ENCODE measurements at places on chromosomes 4 and X. TPM values are rescaled to one million over a fixed set of nuclear protein-coding genes. Genes with fewer than 3 reads are reported as not detected.

DNA sequence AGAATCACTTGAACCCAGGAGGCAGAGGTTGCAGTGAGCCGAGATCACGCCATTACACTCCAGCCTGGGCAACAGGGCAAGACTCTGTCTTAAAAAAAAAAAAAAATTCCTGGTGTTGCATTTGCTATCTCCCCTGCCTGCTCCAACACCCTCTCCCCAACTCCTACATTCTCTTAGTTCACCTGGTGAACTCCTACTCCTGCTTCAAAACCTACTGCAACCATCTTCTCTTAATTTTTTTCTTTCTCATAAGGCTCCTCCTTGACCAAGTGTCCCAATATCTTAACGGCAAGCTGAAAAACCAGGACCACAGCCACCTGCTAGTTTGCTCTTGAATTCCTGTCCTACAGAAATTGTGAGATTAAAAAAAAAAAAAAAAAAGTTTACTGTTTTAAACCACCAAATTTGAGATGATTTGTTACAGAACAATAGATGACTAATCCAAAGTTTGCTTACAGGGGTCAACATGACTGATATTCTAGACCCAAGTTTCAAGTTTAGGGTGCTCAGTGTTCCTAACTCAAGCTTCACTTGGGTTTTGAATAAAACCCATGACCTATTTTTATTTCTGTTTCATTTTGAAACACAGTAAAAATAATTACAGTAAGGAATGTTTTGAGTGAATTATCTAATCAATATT, 13.1 kb upstream of the ANXA5 start:
- no peak for DNase-seq
- no peaks in the 10 kb centered on the region for H3K36me3 ChIP-seq
- no peaks in the 10 kb centered on the region for H3K27me3 ChIP-seq
- no peak overlapping the region for H3K4me3 ChIP-seq
- H3K27ac ChIP-seq, result no peak overlapping the region

Gene GPC3
- 11.3 TPM for total RNA-seq

Gene MPP1
- total RNA-seq, result 16.2 TPM

DNA sequence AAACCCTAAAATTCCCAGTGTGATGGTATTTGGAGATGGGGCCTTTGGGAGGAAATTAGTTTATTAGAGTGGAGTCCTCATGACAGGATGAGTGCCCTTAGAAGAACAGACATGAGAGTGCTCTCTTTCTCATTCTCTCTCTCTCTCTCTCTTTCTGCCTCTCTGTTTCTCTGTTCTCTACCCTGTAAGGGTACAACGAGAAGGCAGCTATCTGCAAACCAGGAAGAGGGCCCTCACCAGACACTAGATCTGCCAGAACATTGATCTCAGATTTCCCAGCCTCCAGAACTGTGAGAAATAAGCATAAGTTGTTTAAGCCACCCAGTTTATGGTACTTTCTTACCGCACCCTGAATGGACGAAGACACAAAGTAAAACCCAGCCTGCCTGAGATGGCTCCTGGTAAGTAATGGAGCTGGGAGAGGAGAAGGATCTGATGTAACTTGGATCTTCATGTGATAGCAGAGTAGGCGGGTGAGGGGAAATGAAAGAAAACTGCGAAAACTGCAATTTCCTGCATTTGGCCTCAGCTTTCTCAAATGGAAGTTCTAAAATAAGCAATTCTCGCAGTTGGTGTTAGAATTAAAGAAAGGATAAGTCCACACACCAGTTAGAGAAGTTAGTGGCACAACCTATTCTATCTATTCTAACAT, 8.7 kb upstream of the CDS1 start:
- no peak overlapping the region for H3K4me3 ChIP-seq
- DNase-seq, result no peak
- H3K36me3 ChIP-seq, result no peaks in the 10 kb centered on the region
- H3K27me3 ChIP-seq, result no peaks in the 10 kb centered on the region
- H3K27ac ChIP-seq, result no peak overlapping the region

Gene FGFBP2
- 0.71 TPM for total RNA-seq

Gene FAM120C
- 14.8 TPM for total RNA-seq

- no peaks in the 10 kb centered on the region for H3K27me3 ChIP-seq
- no peak for DNase-seq
Observed at GRCh38 chr4:72410158-72410557, 158.9 kb downstream of the ADAMTS3 start.

Gene NKX6-1
- 0.07 TPM for total RNA-seq

DNA sequence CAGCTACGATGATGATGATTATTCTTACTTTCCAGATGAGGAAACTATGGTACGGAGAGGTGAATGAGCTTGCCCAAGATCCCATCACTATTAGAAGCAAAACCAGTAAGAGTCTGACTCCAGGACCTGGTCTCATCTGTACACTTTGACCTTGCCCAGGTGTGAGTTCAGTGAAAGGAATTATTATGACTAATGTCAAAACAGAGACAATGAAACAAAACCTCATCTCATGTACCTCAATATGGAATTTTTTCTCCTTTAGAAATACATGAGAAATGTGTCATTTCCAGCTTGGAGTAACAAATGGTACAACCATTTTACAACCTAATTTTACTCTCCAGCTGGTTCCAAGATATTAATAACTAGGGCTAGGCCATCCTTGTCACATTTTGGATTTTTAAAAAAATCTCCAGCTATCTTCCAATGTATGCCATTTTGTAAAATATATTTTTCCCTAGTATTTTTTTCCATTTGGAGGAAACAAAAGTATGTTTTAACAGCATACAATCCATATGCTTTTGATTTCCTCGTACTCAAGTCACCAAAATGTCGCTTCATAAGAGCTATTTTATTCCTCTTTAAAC, 213.8 kb downstream of the PTTG2 start:
- DNase-seq, result no peak
- H3K27me3 ChIP-seq, result no peaks in the 10 kb centered on the region
- H3K36me3 ChIP-seq, result no peaks in the 10 kb centered on the region
- H3K4me3 ChIP-seq, result no peak overlapping the region
- H3K4me1 ChIP-seq, result peaks cover 4% of the 10 kb centered on the region

Gene MAGEC1
- not detected for total RNA-seq

GRCh38 chr4:79182209-79182608, 143.7 kb downstream of the NAA11 start:
- no peaks in the 10 kb centered on the region for H3K27me3 ChIP-seq
- no peak overlapping the region for H3K27ac ChIP-seq
- no peak overlapping the region for H3K4me3 ChIP-seq
- no peaks in the 10 kb centered on the region for H3K4me1 ChIP-seq
- no peak for DNase-seq
- H3K36me3 ChIP-seq, result no peaks in the 10 kb centered on the region

Gene XPNPEP2
- total RNA-seq, result 1.4 TPM

Gene NPY2R
- total RNA-seq, result 0.34 TPM

Gene ASB11
- total RNA-seq, result not detected

GRCh38 chr4:160180211-160180610, 1077.3 kb downstream of the RAPGEF2 start:
- no peaks in the 10 kb centered on the region for H3K36me3 ChIP-seq
- no peak for DNase-seq
- H3K27ac ChIP-seq, result no peak overlapping the region
- no peaks in the 10 kb centered on the region for H3K27me3 ChIP-seq

Gene NDP
- total RNA-seq, result 17.4 TPM

GRCh38 chr4:187937557-187937956, 58.0 kb upstream of the ZFP42 start:
- no peak overlapping the region for H3K4me3 ChIP-seq
- H3K36me3 ChIP-seq, result no peaks in the 10 kb centered on the region
- DNase-seq, result no peak
- no peak overlapping the region for H3K27ac ChIP-seq

Gene PHOX2B
- not detected for total RNA-seq

Gene OTUD6A
- not detected for total RNA-seq

- H3K27me3 ChIP-seq, result no peaks in the 10 kb centered on the region
- no peak overlapping the region for H3K27ac ChIP-seq
- no peak for DNase-seq
- H3K4me1 ChIP-seq, result no peaks in the 10 kb centered on the region
- H3K4me3 ChIP-seq, result no peak overlapping the region
- H3K36me3 ChIP-seq, result no peaks in the 10 kb centered on the region
Observed at GRCh38 chrX:31006027-31006426, 65.8 kb downstream of the FTHL17 start.

- no peak overlapping the region for H3K4me3 ChIP-seq
- H3K27ac ChIP-seq, result no peak overlapping the region
- H3K36me3 ChIP-seq, result no peaks in the 10 kb centered on the region
- no peaks in the 10 kb centered on the region for H3K27me3 ChIP-seq
- no peak for DNase-seq
Observed at GRCh38 chr4:169417629-169418282, 147.0 kb upstream of the SH3RF1 start.

Gene HEPH
- 25.2 TPM for total RNA-seq

DNA sequence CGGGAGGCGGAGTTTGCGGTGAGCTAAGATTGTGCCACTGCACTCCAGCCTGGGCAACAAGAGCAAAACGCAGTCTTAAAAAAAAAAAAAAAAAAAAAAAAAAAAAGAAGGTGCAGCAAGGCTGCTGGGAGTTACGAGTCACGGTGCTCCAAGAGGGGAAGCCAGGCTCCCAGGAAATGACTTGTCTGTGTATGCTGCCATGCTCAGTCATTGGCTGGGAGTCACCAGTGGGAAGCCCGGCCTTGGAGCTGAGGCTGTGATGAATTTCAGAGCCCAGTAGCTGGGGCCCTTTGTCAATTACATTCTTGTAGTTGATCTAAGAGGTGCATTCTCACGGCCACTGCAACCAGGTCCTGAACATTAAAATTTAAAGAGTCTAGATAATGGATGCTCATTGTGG, 1105.1 kb upstream of the TENM3 start:
- no peaks in the 10 kb centered on the region for H3K4me1 ChIP-seq
- no peaks in the 10 kb centered on the region for H3K27me3 ChIP-seq
- no peaks in the 10 kb centered on the region for H3K36me3 ChIP-seq
- H3K27ac ChIP-seq, result no peak overlapping the region

DNA sequence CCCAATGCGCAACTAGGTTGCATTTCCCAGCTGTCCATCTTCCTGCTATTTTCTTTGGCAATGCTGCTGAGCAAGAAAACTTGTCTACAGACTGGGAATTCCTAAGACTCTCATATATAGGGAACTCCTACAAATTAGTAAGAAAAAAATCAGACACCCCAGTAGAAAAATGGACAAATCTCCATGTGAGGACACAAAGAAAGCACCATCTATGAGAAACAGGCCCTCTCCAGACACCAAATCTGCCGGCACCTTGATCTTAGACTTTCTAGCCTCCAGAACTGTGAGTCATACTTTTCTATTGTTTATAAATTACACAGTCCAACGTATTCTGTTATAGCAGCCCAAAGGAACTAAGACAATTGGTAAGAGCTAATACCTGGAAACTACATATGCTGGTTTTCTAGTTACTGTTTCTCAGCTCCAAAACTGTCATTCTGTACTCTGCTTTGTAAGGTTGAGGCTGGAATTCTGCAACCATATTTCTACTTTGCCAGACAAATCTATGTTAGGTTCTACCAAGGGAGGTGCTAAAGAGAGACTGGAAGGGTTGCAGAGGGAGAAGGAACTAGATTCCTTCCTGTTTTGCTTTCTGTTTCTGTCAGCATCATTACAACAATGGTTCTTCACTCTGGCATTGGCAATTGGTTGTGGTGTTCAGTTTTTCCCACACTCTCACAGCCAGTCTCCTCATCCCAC, 35.7 kb upstream of the FAM241A start:
- H3K27ac ChIP-seq, result no peak overlapping the region
- no peaks in the 10 kb centered on the region for H3K27me3 ChIP-seq
- H3K4me3 ChIP-seq, result no peak overlapping the region
- no peak for DNase-seq

GRCh38 chr4:142091691-142092182, 455.4 kb downstream of the IL15 start:
- H3K27ac ChIP-seq, result peak overlapping the region; percentile 11
- no peak overlapping the region for H3K4me3 ChIP-seq

- no peak overlapping the region for H3K27ac ChIP-seq
- H3K4me1 ChIP-seq, result no peaks in the 10 kb centered on the region
- H3K4me3 ChIP-seq, result no peak overlapping the region
- no peak for DNase-seq
Observed at GRCh38 chr4:153398713-153399112, 54.2 kb downstream of the MND1 start.

- H3K4me3 ChIP-seq, result no peak overlapping the region
- H3K36me3 ChIP-seq, result no peaks in the 10 kb centered on the region
- H3K27me3 ChIP-seq, result no peaks in the 10 kb centered on the region
- H3K4me1 ChIP-seq, result no peaks in the 10 kb centered on the region
Observed at GRCh38 chr4:159926871-159927270, 824.0 kb downstream of the RAPGEF2 start.

DNA sequence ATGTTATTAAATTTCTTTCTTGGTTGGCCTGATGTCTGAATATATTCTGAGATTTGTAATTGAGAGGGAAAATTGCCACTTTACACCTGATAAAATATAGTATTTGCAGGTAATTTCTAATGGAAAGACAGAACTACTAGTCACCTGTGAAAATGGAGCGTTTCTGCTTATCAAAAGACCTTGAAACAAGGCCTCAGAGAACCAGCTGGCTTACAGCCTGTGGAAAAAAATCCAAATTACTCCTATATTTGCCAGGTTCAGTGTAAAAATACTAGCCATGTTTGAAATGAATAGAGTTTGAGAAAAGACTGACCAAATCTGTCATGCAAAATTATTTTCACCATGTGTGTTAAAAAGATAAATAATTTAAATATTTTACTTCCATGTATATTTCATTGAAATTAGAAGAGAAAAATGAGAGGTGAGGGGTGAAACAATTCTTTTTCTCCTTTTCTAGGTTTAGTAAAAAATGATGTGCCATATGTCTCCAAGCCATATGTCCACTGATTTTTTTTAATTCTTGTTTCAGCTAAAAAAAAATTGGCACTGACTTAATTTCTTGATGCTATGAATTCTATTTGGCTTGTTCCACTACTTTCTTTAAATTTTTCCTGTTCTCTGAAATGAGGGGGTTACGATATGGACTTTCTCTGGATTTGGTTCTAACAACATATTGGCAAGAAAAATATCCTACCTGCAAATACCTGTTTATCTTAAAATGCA, 464.9 kb downstream of the GRXCR1 start:
- H3K4me1 ChIP-seq, result no peaks in the 10 kb centered on the region
- no peak overlapping the region for H3K4me3 ChIP-seq
- H3K27me3 ChIP-seq, result no peaks in the 10 kb centered on the region
- no peak overlapping the region for H3K27ac ChIP-seq

DNA sequence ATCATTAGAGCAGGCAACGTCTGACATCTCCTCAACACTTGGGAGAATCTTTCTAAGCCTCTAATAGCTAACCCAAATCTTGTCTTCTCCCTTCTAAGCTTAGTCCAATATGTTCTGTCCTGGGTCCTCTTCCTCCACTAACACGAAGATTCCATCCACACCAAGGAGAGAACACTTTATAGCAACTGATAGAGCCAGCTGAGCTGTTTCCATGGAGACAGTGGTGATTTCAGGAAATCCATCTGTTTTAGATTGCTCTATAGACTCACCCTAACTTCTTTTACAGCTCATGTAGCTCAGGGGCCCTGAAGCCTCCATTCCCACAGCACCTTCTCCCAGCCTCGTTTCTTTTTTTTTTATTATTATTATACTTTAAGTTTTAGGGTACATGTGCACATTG, 37.4 kb downstream of the SCD5 start:
- no peaks in the 10 kb centered on the region for H3K36me3 ChIP-seq
- no peak for DNase-seq
- H3K27ac ChIP-seq, result no peak overlapping the region
- no peaks in the 10 kb centered on the region for H3K27me3 ChIP-seq
- peaks cover 9% of the 10 kb centered on the region for H3K4me1 ChIP-seq
- no peak overlapping the region for H3K4me3 ChIP-seq

GRCh38 chr4:108166038-108166437, 2.7 kb downstream of the LEF1 start:
- peaks cover 10% of the 10 kb centered on the region for H3K4me1 ChIP-seq
- no peak overlapping the region for H3K4me3 ChIP-seq
- H3K27ac ChIP-seq, result no peak overlapping the region
- H3K36me3 ChIP-seq, result no peaks in the 10 kb centered on the region
- no peak for DNase-seq

Gene SRPX2
- total RNA-seq, result 19.6 TPM
